ENCODE measurements at places on chromosomes 2 and 18.

DNA sequence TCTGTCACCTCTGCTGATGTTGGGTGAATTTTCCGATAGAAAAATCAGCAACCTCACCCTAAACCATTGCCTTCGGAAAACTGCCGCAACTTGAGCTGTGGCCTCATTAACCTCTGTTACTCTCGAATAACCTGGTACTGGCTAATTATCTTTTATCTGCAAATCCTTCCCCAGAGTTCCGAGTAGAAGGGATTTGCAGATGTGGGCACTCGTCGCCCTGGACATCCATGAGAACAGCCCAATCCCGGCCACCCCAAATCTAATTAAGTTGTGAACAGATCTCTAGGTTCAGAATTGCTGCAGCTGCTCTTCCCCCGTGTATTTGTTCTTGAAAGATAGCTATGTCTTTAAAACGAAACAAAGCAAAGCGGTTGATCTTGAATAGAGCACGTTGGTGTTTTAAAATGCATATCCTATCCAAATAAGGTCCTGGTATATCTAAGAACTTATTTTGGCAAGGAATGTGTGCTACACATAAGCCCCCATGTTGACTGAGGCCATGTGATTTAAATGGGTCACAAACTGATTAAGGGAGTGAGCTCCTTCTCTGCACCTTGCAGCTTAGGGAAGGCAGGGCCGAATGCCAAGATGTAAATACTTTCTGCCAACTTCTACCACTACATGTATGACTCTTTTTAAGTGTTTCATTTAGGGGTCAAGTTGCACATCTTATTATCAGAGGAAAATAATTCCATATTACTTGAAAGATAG lies 88.2 kb downstream of the MTCL1 start:
- H3K27me3 ChIP-seq: no peaks in the 10 kb centered on the region
- H3K4me1 ChIP-seq: peaks cover 39% of the 10 kb centered on the region
- peak overlapping the region; percentile 72 for H3K27ac ChIP-seq

GRCh38 chr2:240925191-240925567 lies 19.0 kb downstream of the CROCC2 start:
- H3K4me1 ChIP-seq: peaks cover 28% of the 10 kb centered on the region
- DNase-seq: no peak
- no peak overlapping the region for H3K27ac ChIP-seq
- H3K36me3 ChIP-seq: no peaks in the 10 kb centered on the region
- H3K27me3 ChIP-seq: peaks cover 7% of the 10 kb centered on the region
- H3K4me3 ChIP-seq: no peak overlapping the region

- H3K36me3 ChIP-seq: no peaks in the 10 kb centered on the region
- H3K27ac ChIP-seq: no peak overlapping the region
- no peaks in the 10 kb centered on the region for H3K4me1 ChIP-seq
- no peak for DNase-seq
- H3K4me3 ChIP-seq: no peak overlapping the region
Measured at GRCh38 chr2:11245322-11245721, 90.1 kb downstream of the SLC66A3 start.

DNA sequence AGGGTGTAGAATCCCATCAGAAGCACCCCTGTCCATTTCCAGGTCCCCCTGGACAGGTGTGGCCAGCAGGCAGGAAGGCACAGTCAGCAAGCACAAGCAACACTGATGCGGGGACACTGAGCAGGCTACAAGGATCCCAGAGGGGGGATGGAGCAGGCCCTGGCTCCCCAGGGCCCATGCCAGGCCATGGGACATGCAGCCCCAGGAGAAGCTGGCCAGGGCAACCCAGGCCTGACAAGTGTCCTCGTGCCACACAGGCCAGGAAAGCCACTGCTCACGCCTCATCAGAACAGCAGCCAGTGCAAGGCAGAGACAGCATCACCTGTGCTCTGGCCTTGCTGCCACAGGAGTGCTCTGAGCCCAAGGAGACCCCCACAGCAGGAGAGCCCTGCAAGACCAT lies 14.1 kb upstream of the GPC1 start:
- no peaks in the 10 kb centered on the region for H3K36me3 ChIP-seq
- H3K27me3 ChIP-seq: no peaks in the 10 kb centered on the region
- H3K4me1 ChIP-seq: no peaks in the 10 kb centered on the region
- H3K4me3 ChIP-seq: no peak overlapping the region
- H3K27ac ChIP-seq: no peak overlapping the region

- no peaks in the 10 kb centered on the region for H3K4me1 ChIP-seq
- H3K27me3 ChIP-seq: no peaks in the 10 kb centered on the region
- no peaks in the 10 kb centered on the region for H3K36me3 ChIP-seq
- H3K27ac ChIP-seq: no peak overlapping the region
- H3K4me3 ChIP-seq: no peak overlapping the region
- DNase-seq: no peak
Measured at GRCh38 chr2:76851000-76851399, 671.2 kb downstream of the LRRTM4 start.

GRCh38 chr18:25166113-25166512 lies 185.9 kb downstream of the ZNF521 start:
- H3K4me3 ChIP-seq: no peak overlapping the region
- no peaks in the 10 kb centered on the region for H3K4me1 ChIP-seq
- H3K27ac ChIP-seq: no peak overlapping the region
- DNase-seq: peak; percentile 25
- H3K27me3 ChIP-seq: no peaks in the 10 kb centered on the region

DNA sequence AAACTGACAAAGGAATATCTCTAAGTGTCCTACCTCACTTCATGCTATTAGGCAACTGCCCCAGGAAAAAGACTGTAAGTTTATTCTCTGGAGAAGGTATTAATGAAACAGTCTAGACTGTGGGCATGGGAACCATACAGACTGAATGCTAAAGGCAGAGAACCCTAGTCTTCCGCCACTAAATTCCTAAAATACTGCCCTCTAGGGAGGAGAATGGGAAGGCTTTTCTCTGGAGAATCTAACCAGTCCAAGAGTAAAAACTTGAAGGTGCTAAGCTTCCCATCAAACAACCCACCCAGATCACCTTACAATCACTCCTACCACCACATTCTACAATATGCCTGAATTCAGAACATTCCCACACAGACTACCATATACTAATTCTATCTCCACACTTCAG lies 3.4 kb downstream of the SRBD1 start:
- no peak overlapping the region for H3K4me3 ChIP-seq
- DNase-seq: no peak
- H3K4me1 ChIP-seq: peaks cover 8% of the 10 kb centered on the region
- H3K27me3 ChIP-seq: no peaks in the 10 kb centered on the region
- no peaks in the 10 kb centered on the region for H3K36me3 ChIP-seq
- H3K27ac ChIP-seq: no peak overlapping the region

GRCh38 chr2:45498661-45499550 lies 112.2 kb downstream of the SRBD1 start:
- H3K4me1 ChIP-seq: no peaks in the 10 kb centered on the region
- H3K36me3 ChIP-seq: no peaks in the 10 kb centered on the region
- H3K27ac ChIP-seq: no peak overlapping the region
- no peaks in the 10 kb centered on the region for H3K27me3 ChIP-seq

DNA sequence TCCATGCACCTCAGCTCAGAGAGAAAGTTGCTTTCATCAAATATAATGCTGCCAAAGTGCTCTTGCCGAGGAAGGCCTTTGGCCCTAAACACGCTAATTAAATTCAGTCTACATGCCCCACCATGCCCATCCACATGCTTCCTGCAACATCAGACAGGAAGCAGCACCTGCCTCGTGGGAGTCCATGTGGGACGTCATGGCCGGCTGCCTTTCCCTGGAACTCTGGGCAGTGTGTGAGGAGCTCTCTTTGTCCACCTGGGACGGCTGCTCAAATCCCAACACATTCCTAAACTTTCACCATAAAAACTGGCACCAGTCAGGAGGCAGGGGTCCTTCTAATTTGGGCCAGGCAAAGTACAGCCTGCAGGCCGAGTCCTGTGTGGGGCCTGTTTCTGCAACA lies 23.1 kb downstream of the FAM178B start:
- DNase-seq: no peak
- no peaks in the 10 kb centered on the region for H3K27me3 ChIP-seq
- no peaks in the 10 kb centered on the region for H3K36me3 ChIP-seq
- H3K4me1 ChIP-seq: no peaks in the 10 kb centered on the region

DNA sequence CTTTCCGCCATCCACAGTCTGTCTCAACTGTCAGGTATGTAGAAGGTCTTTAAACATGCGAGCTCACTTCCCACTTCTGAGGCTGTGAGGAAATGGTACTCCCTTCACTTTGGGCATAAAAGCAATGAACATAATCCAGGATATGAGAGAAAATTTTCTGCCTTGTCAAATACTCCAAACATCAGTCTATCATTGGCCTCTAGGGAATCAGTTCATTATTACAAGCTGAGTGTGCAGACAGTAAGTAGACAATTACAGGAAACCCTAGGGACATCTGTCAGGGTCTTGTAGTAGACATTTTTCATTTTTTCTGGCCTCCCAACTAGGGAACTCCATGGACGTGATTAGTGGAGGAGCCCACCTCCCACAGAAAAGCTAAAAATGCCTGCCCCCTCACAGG lies 13.6 kb upstream of the APCDD1 start:
- H3K4me1 ChIP-seq: no peaks in the 10 kb centered on the region
- no peak overlapping the region for H3K4me3 ChIP-seq
- no peak overlapping the region for H3K27ac ChIP-seq
- no peak for DNase-seq
- no peaks in the 10 kb centered on the region for H3K36me3 ChIP-seq
- peaks cover 6% of the 10 kb centered on the region for H3K27me3 ChIP-seq
